NCI-H510A treated with DMSO at 0.1 percent for 48 hours (cell line): ENCODE measurements at places on chromosomes 2 and 18.

- no peak for DNase-seq
Observed at GRCh38 chr18:37473195-37473840, 92.3 kb downstream of the CELF4 start.

- no peak for DNase-seq
Observed at GRCh38 chr2:85468704-85469349, 50.3 kb downstream of the SH2D6 start.

GRCh38 chr18:3910512-3910911 lies 460.5 kb downstream of the TGIF1 start:
- no peak for DNase-seq

DNA sequence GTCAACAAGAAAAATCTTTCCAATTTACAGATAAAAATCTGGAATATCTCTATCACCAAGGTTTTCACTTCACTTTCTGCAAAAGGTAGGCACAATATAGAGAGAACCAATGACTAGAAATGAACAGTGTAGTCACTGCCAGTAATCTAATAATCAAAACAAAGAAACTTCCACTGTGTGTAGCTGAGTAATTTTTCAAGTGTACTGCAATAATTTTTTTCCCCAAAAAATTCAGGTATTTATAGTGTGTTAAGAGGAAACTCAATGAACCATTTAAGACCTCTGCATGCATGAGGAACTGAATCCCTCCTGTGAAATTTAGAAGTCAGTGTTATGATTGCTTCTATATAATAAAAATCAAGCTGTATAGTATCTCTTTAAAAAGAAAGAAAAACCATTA lies 121.8 kb downstream of the MEMO1 start:
- no peak for DNase-seq

GRCh38 chr2:116499389-116499788 lies 1315.1 kb upstream of the DDX18 start:
- peak; percentile 4 for DNase-seq

DNA sequence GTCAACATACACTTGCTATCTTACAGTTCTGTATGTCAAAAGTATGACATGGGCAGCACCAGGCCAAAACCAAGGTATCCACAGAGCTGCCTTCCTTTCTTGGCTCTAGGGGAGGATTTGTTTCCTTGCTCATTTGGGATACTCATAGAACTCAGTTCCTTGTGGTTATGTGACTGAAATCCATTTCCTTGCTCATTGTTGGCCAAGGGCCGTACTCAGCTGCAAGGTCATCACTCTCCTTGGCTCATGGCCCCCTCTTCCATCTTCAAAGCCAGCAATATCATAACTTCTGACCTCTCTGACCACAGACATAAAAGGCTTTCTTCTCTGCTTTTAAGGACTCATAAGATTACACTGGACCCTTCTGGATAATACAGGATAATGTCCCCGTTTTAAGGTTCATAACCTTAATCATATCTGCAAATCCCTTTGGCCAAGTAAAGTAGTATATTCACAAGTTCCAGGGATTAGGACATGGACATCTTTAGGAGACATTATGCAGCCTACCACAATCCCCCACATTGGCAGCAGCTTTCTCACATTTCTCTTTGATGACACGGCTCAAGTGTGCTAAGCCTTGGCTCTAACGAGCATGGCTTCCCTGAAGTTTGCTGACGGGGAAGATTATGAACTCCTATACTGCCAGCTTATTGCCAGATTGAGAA lies 20.9 kb downstream of the TMEM237 start:
- no peak for DNase-seq

DNA sequence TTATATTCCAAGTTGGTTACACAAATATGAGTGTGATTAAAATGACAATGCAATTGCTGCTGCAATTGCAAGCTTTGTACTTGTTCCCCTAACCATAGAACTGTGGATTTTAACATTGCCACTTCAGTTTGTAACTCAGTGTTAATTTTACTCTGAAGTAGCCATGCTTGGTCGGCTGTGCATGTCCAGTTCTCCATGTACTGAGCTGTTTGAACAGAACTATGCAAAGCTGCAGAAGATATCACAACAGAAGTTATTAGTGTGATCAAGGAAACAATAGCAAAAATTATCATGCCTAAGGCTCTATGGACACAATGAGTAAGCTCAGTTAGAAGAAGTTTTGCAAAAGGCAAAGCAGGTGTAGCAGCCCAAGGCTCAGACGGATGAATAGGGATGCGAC lies 45.3 kb downstream of the CXCR4 start:
- no peak for DNase-seq

DNA sequence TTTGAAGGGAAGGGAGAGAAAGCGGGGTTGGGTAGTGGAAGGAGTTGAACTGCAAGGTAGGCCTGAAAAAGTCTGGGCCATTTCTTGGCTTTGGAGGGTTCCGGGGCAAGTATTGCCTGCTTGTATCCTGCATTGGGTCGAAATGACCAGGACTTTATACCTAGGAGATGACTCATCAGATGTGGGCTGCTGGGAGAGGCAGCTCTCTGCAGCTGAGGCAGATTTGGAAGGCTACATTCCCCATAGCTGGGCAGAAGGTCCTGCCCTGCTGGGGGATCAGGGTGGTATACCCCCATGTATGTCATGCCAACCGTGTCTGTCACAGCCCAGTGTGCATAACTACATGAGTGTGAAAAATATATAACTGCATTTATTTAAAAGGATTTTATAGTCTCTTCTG lies 171.8 kb upstream of the SPRED2 start:
- no peak for DNase-seq
